ENCODE measurements at places on chromosomes 4 and X.

DNA sequence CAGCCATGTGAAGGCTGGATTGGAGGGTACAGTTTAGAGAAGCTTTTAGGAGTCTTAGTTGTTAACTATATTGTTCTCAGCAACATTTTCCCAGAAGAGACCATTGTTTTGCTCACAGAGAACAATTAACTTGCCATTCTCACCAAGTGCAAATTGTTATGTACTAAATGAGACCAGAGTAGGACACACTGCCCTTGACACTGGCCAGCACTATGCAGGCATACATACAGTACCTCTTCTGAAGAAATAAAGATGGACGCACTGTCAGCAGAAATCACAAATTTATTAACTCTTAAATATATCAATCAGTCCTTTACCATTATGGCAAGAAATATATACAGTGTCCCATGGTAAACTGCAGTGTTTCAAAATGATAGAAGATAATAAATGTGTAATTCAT lies 309.4 kb downstream of the CAMK2D start:
- DNase-seq: no peak

- no peak for DNase-seq
These were observed 41.8 kb upstream of the ARHGEF6 start for GRCh38 chrX:136822337-136823095.

- no peak for DNase-seq
These were observed 24.7 kb upstream of the NAP1L5 start for GRCh38 chr4:88722276-88722780.

GRCh38 chr4:119906277-119906676 lies 160.4 kb downstream of the MAD2L1 start:
- DNase-seq: no peak

- no peak for DNase-seq
These were observed 7.7 kb downstream of the GEMIN8 start for GRCh38 chrX:14022019-14022418.

DNA sequence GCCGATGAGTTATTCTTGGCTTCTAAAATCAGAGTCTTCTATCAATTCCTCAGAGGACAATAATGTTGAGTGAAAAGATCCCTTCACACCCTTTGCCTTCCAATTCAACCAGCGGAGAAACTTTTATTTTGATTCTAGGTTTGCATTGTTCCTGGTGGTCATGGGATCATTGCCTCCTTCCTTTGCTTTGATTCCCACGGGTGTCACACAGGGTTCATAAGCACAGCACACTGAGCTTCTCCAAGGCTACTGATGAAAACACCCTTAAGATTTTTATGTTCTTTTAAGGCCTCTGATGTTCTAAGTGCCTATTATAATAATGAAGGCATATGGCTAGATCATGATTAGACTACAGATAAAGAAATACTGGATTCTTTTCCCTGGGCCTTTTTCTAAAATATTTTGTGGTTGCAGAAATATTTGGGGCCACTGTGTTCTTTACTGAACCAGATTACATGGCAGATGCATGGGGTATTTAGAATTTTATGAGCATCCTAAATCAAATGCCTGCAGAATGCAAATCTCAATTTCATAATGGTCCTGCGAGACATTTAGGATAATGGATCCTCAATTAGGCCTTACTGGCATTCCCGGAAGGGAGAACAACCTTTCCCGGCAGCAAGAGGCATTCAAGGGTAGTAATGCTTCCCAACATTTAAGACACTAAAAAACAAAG lies 43.9 kb upstream of the FGFBP2 start:
- no peak for DNase-seq

- no peak for DNase-seq
These were observed 170.1 kb downstream of the WDFY3 start for GRCh38 chr4:84796394-84796793.

Measured in T47D (cell line).